ENCODE measurements at places on chromosomes 6 and 20. TPM values are rescaled to one million over a fixed set of nuclear protein-coding genes. Genes with fewer than 3 reads are reported as not detected.

DNA sequence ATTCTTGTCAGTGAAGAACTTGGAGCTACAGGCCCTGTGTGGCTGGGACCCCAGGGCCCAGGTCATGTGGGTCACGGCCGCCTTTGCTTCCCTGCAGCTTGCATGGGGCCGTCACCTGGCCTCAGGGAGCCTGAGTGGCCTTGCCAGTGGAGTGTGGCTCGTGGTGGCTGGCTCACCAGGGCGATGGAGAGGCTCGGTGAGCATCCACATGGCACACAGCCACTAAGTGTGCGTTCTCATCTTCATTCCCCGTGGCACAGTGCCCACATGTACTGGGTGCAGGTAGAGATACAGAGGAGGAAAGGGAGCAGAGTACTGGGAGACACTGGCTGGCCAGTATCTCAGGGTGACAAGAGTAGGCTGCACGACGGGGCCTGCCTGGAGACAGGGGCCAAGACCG is 21.5 kb downstream of the MANBAL start:
- no peak for DNase-seq

- DNase-seq: no peak
These were observed at the start of gene CRISP1 for GRCh38 chr6:49866485-49866943. Gene CRISP1 (minus strand): TSS chr6:49866535. CDS start chr6:49857400, 9,135 bp downstream.

GRCh38 chr6:7895125-7895423 is 15.5 kb downstream of the TXNDC5 start:
- DNase-seq: no peak

DNA sequence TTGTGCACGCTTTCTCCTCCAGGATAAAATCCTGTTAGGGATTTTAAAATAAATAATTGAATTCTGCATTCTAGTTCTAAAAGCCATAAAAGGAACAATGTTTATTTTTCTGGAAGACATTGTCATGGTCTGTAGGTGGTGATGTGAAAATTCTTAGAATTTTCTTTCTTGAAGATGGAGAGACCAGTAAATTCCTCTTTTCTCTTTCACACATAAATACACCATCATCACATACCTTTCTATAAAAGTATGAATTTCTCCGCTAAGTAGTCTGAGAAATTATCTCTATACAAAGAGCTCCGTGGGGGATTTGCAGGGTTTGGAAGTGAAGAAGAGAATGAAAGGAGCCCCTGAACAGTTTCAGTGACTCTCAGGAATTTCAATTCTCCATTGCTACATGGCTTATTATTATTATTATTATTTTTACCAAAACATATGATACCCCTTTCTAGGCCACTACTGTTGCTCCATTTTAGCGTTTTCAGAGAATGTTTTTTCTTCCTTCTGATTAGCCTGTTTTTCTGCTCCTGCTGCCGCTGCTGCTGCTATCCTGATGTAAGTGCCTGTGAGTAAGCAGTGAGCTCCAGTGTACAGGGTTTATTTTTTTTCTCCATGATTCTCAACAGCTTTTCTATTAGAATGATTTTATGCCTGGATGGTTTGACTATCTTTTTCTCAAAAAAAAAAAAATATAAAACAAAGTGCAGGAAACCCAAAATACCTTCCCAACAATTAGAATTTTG is 145.8 kb downstream of the SAMD5 start:
- no peak for DNase-seq

- peak; percentile 59 for DNase-seq
These were observed 7.8 kb downstream of the KCNG1 start for GRCh38 chr20:51014797-51015722.

- DNase-seq: no peak
These were observed 192.9 kb downstream of the PLCB4 start for GRCh38 chr20:9261781-9262180.

DNA sequence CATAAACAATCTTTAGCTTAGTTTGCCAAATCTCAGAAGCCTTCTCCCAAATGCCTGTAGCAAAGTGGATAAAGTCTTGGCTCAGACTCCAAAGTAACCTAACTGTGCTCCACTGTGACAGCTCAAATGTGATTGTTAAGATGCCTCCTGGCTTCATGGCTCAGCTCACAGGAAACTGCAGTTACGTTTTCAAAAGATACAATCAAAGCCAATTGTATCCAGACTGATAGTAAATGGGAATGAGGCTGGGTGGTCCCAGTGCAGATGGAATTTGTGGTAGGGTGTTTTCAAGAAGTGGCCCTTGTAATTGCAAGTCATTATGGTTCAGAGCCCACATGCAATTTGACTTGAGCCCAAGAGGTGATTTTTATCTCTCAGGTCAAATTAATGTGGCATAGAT is 151.2 kb upstream of the TAB2 start:
- no peak for DNase-seq

The KHDC1L gene
- not detected for total RNA-seq

The PKHD1 gene
- 23.4 TPM for total RNA-seq

The C20orf202 gene
- 0.14 TPM for total RNA-seq

The PDE7B gene
- 0.47 TPM for total RNA-seq
